ENCODE measurements at places on chromosomes 7 and 10.
A peak's percentile ranks its signal among the peaks of the same experiment; 100 is the strongest.

DNA sequence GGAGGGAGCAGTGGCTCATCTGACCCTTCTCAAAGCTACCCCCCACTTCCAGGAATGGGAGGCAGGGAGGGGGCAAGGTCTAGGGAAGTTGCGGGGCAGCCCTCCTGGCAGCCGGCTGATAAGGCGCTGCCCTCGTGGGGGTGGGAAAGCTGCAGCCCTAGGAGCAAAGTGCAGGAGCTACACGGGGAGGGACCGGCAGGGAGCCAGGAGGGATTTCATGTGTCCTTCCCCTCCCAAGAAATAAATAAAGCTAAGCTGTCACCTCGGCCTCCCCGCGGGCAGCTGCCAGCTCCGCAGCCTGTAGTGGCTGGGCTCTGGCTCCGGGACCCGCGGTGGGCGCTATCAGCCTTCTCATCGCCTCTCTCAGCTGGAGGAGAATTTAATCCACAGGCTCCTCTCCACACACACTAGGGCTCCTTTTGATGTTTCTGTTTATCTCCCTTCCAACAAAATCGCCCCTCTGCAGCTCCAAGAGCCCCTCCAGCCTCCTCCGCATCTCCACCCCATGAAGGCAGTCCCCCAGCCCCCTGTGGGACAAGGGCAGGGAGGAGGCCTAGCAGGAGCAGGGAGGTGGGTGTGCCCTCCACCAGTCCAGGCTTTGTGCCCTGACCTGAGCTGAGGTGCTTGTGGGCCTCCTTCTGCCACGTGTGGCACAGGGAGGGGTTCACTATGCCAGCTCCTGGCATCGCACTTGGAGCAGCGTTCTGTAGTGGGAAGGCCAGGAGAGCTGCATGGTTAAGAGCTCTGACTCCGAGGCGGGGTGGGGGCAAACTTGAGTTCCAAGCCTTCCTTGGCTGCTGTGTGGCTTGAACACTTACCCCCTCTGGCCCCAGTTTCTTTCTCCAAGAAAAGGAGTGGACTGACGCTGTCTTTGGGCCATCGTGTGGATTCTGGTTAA, 80.5 kb downstream of the C10orf105 start:
- peak; percentile 59 for DNase-seq

DNA sequence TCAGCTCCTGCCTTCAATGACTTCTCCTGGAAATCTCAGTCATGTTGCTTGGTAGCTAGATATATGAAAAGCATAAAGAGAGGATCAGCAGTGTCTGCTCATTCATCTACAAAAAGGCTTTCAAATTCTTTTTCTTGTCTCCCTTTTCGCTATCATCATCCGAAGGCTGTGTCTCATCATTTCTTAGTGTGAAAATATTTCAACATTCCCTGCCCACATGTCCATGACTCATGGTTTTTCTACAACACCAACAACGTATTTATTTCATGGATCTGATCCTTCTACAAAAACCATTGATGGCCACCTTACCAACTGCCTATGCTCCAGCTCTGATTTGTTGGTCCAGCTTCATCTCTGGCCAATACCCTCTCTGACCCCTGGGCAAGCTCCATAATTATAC, 472.5 kb upstream of the GHITM start:
- no peak for DNase-seq

- no peak for DNase-seq
Observed at GRCh38 chr7:110105840-110106239, 985.1 kb upstream of the LRRN3 start.

GRCh38 chr10:47381103-47381395, 3.0 kb downstream of the ZNF488 start:
- no peak for DNase-seq

DNA sequence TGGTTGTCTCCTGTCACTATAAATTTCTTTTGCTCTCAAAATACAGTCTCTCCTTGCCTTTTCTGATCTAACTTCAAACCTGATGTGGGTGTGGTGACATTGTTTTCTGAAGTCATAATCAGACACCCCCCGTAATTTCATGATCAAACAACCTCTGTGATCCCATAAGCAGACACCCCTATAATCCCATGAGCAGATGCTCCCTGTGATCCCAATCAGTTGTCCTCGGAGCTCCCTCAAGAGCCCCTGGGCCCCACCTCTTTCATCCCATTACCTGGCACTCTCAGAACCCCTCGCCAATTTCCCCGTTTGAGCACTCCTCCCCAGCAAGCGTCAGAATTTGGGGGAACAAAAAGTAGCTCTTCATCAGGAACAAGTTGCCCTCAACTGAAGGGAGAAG, 246.3 kb upstream of the FZD8 start:
- no peak for DNase-seq

- peak; percentile 43 for DNase-seq
Observed at GRCh38 chr10:63504145-63504881, 16.9 kb upstream of the REEP3 start.

DNA sequence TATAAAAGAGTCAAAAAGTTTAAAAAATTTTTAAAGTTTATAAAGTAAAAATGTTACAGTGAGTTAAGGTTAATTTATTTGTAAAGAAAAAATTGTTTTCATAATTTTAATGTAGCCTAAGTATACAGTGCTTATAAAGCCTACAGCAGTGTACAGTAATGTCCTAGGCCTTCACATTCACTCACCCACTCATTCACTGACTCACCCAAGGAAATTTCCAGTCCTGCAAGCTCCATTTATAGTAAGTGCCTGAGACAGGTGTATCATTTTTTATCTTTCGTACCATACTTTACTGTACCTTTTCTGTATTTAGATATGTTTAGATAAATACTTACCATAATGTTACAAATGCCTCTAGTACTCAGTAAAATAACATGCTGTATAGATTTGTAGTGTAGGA, 269.7 kb upstream of the PHF14 start:
- no peak for DNase-seq

GRCh38 chr7:139936760-139937310, 107.8 kb downstream of the TBXAS1 start:
- DNase-seq: no peak

DNA sequence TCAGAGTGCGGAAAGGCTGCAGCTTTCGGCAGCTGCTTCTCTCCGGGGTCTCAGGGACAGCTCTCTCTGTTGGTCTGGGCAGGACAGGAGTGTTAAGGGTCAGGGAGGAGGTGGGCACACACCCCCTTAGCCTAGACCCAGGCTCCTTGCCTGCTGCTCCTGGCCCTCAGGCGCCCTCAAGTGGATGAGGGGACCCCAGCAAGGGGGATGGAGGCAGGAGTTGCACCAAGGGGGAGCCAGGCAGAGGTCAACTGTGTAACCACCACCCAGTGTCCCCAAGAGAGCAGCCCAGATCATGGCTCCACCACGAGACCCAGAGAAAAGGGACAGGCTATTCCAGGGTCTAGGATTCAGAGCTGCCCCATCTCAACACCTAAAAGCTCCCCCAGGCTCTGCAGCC, 26.9 kb downstream of the SPOCK2 start:
- peak; percentile 75 for DNase-seq

DNA sequence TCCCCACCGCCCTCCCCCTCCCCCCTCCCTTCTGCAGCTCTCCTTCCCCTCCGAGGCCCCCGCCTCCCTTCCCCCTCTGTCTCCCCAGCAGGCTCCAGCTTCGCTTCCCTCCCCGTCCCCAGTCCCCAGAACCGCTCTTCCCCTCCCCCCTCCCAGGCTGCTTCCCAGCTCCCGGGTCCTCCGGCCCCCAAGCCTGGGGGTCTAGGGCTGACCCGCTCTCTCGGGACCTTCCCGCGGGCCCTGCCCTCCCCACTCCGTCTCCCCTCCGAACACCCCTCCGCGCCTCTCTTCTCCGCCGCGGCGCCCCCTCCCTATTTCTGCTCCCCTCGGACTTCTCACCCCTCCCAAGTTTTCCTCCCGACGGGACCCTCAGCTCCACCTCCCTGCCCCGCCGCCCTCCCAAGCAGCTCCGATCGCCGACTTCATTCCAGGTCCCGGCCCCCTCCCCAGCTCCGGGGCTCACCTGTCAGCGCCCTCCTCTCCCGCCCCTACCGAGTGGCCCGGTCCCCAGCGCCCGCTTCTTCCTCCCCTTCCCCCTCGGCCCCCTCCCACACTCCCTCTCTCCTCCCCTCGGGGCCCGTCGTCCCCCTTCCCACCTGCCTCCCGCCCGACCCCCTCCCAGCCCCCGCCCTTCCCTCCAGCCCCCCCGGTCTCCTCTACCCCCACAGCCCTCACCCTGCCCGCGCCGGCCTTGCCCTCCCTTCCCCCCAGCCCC, 990 bp downstream of the ZNF467 start:
- DNase-seq: peak; percentile 57

- no peak for DNase-seq
Observed at GRCh38 chr7:33604056-33604455, 301.3 kb upstream of the BMPER start.
